ENCODE measurements at places on chromosomes 6 and 20.

DNA sequence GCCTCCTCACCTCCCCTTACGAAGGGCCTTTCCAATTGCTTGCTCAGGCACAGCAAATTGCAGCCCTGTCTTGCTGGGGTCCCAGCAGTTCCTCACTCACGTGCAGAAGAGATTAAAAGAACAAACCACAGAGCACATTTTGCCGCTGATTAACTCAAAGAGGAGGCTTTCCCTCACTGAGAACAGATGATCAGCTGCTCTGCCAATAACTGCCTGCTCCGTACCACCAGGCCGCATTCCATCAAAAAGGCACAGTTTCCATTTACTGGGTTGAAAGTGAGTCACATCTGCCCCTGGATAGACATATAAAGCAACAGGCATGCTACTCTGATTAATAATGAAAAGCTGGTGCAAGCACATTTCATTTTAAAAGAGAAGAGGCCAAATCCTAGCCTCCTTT, 446.8 kb downstream of the PTPRT start:
- DNase-seq, result no peak

DNA sequence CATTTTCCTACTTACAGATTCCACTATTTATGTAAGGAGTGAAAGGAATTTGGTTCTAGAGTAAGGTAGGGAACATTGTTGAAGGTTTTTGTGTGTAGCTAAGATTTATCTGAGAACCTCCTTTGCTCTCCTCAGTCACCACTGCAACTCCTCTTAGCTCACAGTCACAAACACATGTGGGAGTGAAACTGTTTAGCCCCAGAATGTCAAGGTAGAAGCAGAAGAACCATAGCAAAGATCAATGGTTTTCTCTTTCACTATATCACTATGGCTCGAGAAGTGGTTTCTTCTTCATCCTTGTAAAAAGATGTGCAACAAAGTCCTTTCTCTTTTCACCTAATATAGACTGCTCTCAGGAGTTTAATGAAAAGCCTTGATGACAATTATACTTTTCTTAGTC, 6.5 kb upstream of the DEFB112 start:
- DNase-seq, result no peak

GRCh38 chr6:64221776-64222175, 586.2 kb downstream of the PHF3 start:
- DNase-seq, result peak; percentile 32

DNA sequence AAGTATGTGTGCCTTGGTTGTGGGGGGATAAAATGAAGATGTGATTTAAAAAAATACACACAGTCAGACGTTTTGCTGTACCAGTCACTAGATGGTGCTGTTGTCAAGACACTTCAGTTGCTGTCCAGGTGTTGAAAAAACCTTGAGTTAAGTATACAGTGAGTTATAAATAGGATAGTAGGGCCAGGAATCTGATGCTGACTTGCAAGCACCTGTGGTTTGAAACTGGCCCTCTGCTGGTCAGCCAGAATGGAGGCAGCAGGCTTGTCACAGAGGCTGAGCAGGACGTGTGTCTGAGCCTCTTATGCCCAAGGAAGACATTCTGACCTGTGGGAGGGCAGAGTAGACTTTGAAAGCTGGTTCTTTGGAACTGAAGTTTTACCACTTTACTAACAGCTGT, 27.8 kb downstream of the RNF8 start:
- DNase-seq, result peak; percentile 22

GRCh38 chr6:111841822-111842221, 31.4 kb downstream of the FYN start:
- DNase-seq, result no peak

GRCh38 chr6:49454787-49455709, 8.0 kb downstream of the MMUT start:
- no peak for DNase-seq

- peak; percentile 65 for DNase-seq
Measured at GRCh38 chr6:98832284-98833056, 1.9 kb upstream of the POU3F2 start.

- no peak for DNase-seq
Measured at GRCh38 chr6:169085466-169085865, 168.2 kb downstream of the THBS2 start.

GRCh38 chr6:12717356-12717755, 789 bp downstream of the PHACTR1 start:
- DNase-seq, result peak; percentile 36

DNA sequence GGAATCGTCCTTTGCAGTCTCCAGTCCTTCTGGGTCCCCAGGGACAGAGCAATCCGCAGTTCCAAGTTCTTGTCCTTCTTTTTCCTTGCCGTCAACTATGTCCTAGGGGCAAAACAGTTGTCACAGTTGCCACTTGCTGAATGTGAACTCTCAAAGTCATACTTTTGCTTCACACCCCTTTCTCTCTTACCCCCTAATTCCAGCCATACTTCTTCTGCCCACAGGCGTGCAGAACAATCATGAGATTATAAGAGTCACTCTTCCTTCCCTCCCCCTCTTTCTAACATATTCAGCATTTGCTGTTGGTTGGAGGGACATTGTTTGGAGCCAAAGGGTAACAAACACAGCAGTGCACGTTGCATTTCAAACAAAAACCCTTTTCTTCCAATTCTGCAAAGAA, 74.4 kb downstream of the BCAS1 start:
- DNase-seq, result no peak

GRCh38 chr20:23425129-23425528, 3.8 kb upstream of the NAPB start:
- DNase-seq, result no peak

GRCh38 chr6:87721311-87721710, 19.3 kb upstream of the AKIRIN2 start:
- DNase-seq, result peak; percentile 81

- DNase-seq, result no peak
Measured at GRCh38 chr6:27736686-27737085, 175.5 kb downstream of the OR2B2 start.

GRCh38 chr20:33629979-33630378, 32.1 kb upstream of the C20orf144 start:
- no peak for DNase-seq

DNA sequence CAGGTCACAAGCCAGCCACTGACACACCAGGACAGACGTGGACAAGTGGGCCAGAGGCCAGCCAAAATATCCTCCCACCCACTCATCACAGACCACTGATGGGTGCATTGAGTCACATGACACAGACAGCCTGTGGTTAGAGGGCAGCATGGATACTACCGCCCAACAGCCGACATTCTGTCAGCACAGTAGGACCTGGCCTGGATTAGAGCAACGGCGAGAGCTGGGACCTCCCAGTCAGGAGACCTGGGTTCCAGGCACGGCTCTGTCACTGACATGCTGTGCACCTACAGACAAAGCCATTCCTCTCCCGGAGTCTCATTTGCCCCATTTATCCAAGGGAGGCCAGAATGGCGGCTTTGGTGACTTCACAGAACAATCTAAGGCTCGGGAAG, 8.0 kb downstream of the ZNF335 start:
- no peak for DNase-seq

- no peak for DNase-seq
Measured at GRCh38 chr20:31568773-31569162, 36.3 kb upstream of the ID1 start.

DNA sequence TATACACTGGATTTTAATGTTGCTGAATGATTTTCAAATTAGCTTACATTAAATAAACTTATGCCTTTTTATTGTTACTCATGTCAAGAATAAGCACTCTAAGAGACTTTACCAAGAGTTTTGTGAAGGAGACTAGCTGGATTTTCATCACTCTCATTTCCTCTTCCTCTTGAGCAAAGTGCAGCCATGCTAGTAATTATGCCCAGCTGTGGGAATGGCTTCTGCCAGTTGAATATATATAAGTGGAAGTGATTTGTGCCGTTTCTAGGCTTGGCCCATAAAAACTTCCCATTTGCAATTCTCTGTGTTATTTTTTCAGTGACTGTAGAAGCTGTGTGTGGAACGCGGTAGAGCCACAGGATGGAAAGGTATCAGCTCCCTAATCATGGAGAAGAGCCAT, 255.8 kb downstream of the HDGFL1 start:
- DNase-seq, result no peak

GRCh38 chr6:144065213-144065660, 30.1 kb downstream of the SF3B5 start:
- no peak for DNase-seq

GRCh38 chr6:157675831-157676230, 147.2 kb upstream of the SNX9 start:
- DNase-seq, result no peak

- DNase-seq, result no peak
Measured at GRCh38 chr6:72941751-72942150, 283.5 kb downstream of the KHDC1L start.

GRCh38 chr6:35382015-35382414, 39.7 kb downstream of the PPARD start:
- DNase-seq, result no peak

DNA sequence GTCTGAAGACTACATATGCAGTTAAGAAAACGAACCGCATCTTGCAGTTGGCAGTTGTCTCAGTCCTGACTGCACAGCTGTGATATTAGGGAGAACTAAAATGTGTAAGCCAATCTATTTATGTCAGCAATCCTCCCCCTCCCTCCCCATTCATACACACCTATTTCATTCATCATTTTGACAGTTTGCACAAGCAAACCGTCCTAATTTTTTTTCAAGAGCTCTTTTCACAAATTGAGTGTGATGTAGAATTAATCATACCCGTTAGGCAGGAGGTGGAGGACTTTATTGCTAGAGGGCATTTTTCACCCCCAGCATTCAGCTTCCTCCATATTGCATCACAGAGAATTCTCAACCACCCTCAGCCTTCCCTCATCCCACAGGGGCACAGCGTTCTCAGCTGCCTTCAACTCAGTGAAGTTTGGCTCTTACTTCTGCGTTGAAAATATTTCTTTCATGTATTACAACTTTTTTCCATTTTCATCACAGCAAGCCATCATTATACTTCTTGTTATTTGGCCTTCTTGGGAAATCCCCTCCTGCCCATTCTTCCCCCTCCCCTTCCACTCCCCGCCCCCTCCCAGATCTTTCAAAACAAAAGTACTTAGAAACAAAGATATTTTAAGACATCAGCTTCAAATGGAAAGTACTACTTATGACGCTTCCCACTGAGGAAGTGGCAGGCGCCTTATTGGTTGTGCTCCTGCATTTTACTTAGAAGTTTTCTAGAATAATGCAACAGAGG, 37.5 kb downstream of the NOX3 start:
- DNase-seq, result peak; percentile 74

- DNase-seq, result no peak
Measured at GRCh38 chr20:62252342-62252966, 14.1 kb downstream of the OSBPL2 start.

GRCh38 chr6:684831-685636, 7.9 kb downstream of the EXOC2 start:
- DNase-seq, result peak; percentile 24

GRCh38 chr6:6861351-6861894, 246.3 kb upstream of the RREB1 start:
- DNase-seq, result no peak

- DNase-seq, result no peak
Measured at GRCh38 chr6:170098428-170099170, 192.3 kb downstream of the DLL1 start.

- no peak for DNase-seq
Measured at GRCh38 chr6:165808021-165808420, 145.0 kb upstream of the PDE10A start.

DNA sequence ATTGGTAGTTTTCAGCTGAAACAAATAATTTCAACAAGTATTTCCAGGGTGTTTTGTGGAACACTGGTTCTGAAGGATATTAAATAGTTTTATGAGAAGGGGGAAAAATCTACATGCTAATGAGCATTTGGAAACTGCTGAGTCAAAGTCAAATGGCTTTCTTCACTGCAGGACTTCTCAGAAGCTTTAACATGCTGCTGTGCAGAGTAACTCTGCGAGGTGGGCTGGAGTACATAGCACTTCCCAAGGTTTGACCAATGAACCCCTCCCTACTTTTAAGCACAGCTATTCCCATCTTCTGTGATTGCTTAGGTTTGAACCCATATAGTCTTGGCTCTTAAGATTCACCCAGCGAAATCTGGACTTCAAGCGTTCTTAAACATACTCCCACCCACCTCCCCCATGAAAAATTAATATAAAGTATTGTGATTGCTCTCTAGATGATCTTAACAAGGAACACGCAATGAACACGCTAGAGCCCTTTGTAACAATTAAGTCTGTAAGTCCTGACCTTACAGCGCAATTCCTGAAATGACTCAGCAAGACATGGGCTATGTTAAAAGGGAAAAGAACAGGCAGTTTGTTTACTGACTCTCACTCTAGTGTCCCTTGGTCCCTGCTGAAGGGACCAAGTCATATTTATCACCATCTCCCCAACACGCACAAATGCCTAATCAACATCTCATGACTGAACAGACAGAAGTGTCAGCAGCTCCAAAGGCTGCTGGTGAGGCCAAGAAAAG, 105.2 kb downstream of the NFATC2 start:
- DNase-seq, result no peak

DNA sequence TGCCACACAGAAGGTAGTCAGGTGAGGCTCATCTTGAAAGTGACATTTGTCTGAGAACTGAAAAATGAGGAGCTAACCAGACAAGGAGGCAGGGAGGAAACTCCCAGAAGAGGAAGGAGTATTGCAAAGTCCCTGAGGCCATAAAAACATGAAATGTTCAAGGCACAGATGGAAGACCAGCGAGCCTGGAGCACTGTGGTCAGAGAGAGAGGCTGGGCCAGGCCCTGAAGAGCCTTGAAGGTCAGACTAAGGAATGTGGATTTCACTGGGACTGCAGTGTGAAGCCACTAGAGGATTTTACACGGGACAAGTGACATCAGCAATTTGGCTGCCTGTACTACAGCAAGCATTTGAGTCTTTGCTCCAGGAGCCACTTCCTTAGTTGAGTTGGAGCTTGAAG, 21.1 kb upstream of the TMEM181 start:
- DNase-seq, result no peak

Data from NCI-H226 (cell line).